SK-N-MC (cell line): ENCODE measurements at places on chromosomes 5 and 9.

GRCh38 chr9:76873056-76873792 is 32.7 kb downstream of the PRUNE2 start:
- peak; percentile 58 for DNase-seq

GRCh38 chr5:148807851-148808250 is 18.6 kb upstream of the ADRB2 start:
- no peak for DNase-seq

- DNase-seq: peak; percentile 2
These were observed 114.1 kb upstream of the RIOK2 start for GRCh38 chr5:97297063-97297703.

DNA sequence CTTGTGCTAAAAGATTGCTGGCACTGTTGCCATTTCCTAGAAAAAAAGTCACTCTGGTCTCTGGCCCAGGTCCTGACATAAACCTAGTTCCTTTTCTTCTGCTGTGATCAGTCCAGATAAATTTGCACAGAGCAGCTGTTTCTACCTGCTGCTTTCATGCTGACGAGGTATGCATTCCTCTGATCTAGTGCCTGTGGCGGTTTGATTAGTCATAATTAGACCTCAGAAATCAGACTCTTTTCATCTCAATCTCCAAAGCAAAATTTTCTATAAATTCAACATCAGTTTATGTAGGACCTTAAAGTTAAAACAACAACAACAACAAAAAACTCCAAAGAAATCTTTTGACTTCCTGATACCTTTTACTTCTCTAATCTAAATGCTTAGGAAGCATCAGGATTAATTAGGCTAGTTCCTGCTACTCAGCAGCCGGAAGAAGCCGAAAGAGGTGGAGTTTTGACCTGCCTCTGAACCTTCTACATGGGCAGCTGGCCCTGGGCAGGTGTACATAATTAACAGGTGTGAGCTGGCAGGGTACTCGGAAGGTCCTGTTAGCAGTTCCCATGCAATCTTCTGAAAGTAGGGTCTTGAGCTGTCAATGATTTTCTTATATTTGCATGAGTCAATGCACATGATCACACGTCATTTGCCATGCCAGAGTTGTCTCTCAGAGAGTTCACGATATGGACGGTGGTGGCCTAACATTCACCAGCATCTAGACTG is 83.3 kb upstream of the CCDC112 start:
- DNase-seq: no peak

DNA sequence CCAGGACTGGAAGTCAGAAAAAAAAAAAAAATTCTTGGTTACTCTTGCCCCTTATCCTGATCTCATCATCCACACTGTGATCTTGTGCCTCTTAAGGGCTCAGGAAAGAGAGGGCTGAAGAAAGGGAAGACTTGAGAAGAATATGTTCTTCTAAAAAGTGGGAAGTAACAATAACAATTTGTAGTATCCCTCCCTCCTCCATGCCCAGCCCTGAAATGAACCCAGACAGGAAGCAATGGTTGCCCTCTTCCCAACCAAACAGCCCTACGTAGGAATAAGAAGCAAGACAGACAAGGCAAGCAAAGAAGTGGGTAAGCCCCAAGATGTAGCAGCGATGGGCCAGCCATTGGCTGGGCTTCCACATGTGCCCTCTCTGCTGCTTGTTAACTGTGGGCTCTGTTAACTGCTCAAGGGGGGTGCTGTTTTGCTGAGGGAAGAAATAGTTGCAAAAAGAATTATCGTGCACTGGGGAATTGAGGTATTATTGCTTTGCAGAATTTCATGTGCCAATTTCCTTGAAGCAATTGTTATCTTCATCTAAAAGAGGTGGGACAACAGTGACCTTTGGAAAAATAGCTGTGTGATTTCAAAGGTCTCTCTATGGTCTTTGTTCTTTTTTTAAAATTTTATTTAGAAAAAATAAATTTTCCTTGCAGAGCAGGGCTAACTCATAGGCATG is 146.6 kb upstream of the PCA3 start:
- DNase-seq: no peak

- DNase-seq: no peak
These were observed 12.2 kb upstream of the SPINK4 start for GRCh38 chr9:33227741-33228140.
